ENCODE measurements at places on chromosomes 6 and 20.

DNA sequence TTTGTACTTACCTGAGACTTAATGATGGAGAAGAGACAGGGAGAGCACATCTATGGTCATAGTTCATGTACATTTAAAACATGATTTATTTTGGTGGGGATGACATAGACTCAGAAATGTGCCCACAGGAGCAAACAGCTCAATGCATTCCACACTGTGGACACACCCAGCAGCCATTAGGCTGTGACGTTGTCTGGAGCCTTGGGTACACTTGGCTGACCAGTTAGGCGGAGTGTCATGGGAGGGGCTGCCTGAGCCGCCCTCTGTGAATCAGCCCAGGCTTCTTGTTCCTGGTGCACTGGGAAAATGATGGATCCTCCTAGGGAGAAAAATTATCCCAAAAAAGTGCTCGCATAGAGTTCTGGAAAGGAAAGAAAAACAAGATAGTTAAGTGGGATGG, 231.0 kb upstream of the GMDS start:
- no peak for DNase-seq

GRCh38 chr20:25325073-25325472, 65.6 kb downstream of the ABHD12 start:
- DNase-seq, result no peak

DNA sequence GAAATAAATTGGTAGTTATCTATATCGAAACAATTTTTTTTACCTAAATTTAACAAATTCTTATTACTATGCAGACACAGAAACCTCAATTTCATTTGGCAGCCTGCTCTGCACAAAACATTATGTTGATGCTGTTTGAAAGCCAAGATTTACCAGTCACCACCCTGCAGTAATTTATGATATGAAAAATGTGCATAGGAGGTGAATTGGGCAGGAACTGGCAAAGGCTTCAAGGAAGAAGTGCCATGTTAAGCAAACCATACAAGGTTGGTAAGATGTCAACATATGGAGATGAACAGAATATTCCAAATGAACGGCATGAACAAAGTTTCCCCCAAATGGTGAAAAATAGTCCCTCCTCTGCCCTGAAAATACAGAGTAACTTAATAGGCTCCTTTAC, 54.2 kb upstream of the TAB2 start:
- DNase-seq, result no peak

- DNase-seq, result no peak
Observed at GRCh38 chr6:107539849-107540464, 50.0 kb downstream of the SOBP start.

DNA sequence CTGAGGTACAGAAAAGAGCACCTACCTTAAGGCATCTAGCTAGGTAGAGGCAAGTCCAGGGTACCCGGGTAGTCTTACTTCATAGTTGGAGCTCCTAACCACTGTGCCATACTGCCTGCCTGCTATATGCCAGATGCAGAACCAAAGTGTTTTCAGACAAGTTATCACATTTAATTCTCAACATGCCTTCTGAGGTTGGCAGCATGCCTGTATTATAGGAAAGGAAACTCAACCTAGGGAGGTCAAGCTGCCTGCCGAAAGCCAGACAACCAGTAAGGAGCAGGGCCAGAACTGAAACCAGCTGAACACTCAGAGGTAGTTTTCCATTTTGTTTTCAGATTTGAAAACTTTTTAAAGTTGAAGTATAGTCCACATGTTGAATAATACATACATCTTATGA, 5.4 kb downstream of the CTNNBL1 start:
- no peak for DNase-seq

- DNase-seq, result no peak
Observed at GRCh38 chr6:139156102-139156501, 21.2 kb downstream of the HECA start.

- no peak for DNase-seq
Observed at GRCh38 chr6:2993755-2994317, 5.9 kb upstream of the NQO2 start.

- DNase-seq, result no peak
Observed at GRCh38 chr6:94636780-94637385, 940.5 kb upstream of the MANEA start.

- no peak for DNase-seq
Observed at GRCh38 chr6:142307963-142308748, 6.3 kb downstream of the ADGRG6 start.

DNA sequence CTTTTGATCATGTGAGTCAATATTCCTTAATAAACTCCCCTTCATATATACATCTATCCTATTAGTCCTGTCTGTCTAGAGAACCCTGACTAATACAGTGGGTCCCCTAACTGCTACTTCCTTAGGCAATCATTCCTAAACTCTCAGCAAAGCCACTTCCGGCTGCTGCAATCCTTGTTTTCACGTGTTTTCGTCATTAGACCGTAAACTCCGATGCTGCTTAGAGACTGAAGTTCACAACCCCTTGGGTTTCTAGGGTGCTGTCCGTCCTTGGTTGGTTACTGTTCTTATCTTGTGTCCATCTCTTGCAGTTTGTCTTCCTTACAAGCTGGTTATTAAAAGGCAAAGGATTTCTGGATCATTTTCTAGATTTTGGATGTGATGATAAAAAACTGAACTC, 106.4 kb downstream of the GMPR start:
- no peak for DNase-seq

DNA sequence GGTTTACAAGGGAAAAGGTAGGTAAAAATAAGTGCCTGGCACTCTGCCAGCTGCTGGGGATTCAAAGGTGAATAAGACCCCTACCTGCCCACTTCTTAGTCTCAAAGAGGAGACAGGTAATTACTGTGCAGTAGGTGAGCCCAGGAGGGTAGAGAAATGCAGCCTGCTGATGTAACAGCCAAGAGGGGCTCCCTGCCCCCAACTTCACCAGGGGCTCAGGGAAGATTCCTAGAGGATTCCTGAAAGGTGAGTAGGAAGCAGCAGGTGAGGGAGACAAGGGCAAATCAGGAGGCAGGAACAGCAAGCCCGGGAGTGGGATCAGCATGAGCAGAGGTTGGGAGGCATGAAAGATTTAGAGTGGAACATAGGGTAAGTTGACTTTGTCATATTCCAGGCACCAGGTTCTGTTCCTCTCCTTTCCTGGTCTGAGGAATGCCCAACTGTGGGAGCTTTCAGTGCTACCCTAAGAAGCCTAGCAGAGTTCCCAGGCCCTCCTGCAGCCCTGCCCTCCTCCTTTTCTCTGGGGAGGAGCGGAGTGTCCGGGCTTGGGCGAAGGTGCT, 258.1 kb downstream of the LRFN2 start:
- no peak for DNase-seq

- DNase-seq, result no peak
Observed at GRCh38 chr6:39194466-39194865, 34.8 kb downstream of the KCNK5 start.

GRCh38 chr20:1857466-1857865, 37.7 kb upstream of the SIRPA start:
- DNase-seq, result no peak

GRCh38 chr6:11804701-11805100, 26.1 kb upstream of the ADTRP start:
- DNase-seq, result no peak

DNA sequence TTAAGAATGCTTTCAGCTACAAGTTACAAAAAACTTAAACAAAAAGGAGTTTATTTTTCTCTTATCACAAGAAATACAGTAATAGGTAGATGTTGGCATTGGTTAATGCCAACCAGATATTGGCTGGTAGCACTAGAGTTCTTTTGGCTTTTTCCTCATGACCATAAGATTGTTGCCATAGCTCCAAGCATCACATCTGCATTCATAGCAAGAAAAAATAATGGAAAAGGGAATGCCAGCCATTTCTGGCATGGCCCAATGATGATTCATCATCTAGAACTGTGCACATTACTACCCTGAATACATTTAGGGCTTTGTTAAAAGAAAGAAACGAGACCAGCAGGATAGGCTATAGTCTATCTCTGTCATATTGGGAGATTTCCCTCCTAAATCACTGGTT, 20.8 kb upstream of the SIRT5 start:
- DNase-seq, result no peak

Measured in AG09309 (cell line).